ENCODE measurements at places on chromosomes 1 and 21. TPM values are rescaled to one million over a fixed set of nuclear protein-coding genes. Genes with fewer than 3 reads are reported as not detected.

- no peaks in the 10 kb centered on the region for H3K4me1 ChIP-seq
- H3K4me3 ChIP-seq, result no peak overlapping the region
- no peaks in the 10 kb centered on the region for H3K36me3 ChIP-seq
- H3K27ac ChIP-seq, result no peak overlapping the region
- no peak for DNase-seq
Measured at GRCh38 chr1:56808410-56808809, 10.8 kb downstream of the FYB2 start.

Gene F3
- total RNA-seq, result 0.23 TPM

DNA sequence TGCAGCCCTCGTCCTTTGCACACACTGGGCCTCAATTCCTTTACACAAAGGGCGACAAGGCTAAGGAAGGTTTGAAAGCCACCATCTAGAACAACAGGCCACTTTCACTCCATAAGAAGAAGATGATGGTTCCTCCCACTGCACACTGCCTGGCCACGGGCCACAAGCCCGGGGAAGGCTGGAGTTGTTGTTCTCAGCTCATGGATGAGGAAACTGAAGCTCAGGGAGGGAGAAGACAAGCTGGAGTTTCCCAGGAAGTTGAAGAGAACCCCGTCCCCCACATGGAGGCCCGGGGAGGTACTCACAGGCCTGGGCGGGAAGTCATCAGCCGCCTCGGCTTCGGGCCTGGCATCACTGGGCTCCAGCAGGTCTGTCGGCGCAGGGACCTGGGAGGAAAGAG, 24.6 kb upstream of the DDOST start:
- no peak for DNase-seq
- no peaks in the 10 kb centered on the region for H3K36me3 ChIP-seq
- H3K4me3 ChIP-seq, result peak overlapping the region; percentile 41
- peaks cover 8% of the 10 kb centered on the region for H3K4me1 ChIP-seq
- no peak overlapping the region for H3K27ac ChIP-seq

DNA sequence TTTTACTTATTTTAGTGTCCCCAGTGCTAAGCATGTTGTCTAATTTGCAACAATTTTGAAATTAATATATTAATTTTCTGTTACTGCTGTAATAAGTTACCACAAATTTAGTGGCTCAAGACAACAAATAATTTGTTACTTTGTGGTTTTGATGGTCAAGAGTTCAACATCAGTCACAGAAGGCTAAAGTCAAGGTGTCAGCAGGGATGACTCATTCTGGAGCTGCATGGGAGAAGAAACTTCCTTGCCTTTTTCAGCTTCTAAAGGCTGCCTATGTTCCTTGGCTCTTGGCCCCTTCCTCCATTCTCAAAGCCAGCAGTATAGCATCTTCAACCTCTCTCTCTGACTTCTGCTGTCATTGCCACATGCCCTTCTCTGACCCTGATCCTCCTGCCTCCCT, 271.8 kb downstream of the HLX start:
- H3K4me1 ChIP-seq, result no peaks in the 10 kb centered on the region
- H3K36me3 ChIP-seq, result no peaks in the 10 kb centered on the region
- no peak overlapping the region for H3K27ac ChIP-seq
- no peak overlapping the region for H3K4me3 ChIP-seq
- H3K27me3 ChIP-seq, result no peaks in the 10 kb centered on the region

DNA sequence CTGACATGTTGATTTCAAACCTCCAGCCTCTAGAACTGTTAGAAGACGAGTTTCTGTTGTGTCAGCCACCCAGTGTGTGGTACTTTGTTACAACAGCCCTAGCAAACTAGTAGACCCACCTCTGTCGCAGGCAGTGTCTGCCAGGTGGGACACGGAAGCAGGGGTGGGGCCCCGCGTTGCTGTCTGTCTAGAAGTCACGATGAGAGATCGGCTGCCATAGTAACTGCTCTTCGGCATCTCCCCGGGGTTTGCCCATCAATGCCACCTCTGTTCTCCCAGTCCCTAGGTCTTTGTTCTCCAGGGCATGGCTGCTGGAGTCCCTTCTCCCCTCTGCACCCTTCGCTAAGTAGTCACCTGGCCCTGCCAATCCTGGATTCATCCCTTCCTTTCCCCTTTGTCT, 15.2 kb upstream of the CLSTN1 start:
- DNase-seq, result no peak
- no peak overlapping the region for H3K27ac ChIP-seq
- H3K4me3 ChIP-seq, result no peak overlapping the region
- no peaks in the 10 kb centered on the region for H3K27me3 ChIP-seq

Gene WNT3A
- total RNA-seq, result not detected

Gene PLEKHN1
- 3.4 TPM for total RNA-seq

GRCh38 chr1:183913567-183913993, 108.7 kb downstream of the RGL1 start:
- DNase-seq, result no peak
- H3K4me1 ChIP-seq, result peaks cover 27% of the 10 kb centered on the region
- peaks cover 9% of the 10 kb centered on the region for H3K36me3 ChIP-seq
- no peak overlapping the region for H3K4me3 ChIP-seq
- H3K27ac ChIP-seq, result no peak overlapping the region
- H3K27me3 ChIP-seq, result peaks cover 4% of the 10 kb centered on the region

- peaks cover 4% of the 10 kb centered on the region for H3K36me3 ChIP-seq
- no peak overlapping the region for H3K4me3 ChIP-seq
- no peaks in the 10 kb centered on the region for H3K4me1 ChIP-seq
- no peak for DNase-seq
- peaks cover 46% of the 10 kb centered on the region for H3K27me3 ChIP-seq
Measured at GRCh38 chr1:50103615-50104081, 5.1 kb upstream of the ELAVL4 start.

GRCh38 chr1:25031966-25032667, 102.0 kb upstream of the RUNX3 start:
- H3K27ac ChIP-seq, result peak overlapping the region; percentile 98
- H3K36me3 ChIP-seq, result no peaks in the 10 kb centered on the region
- H3K4me3 ChIP-seq, result peak overlapping the region; percentile 49
- H3K27me3 ChIP-seq, result no peaks in the 10 kb centered on the region

- peaks cover 35% of the 10 kb centered on the region for H3K4me1 ChIP-seq
- H3K27me3 ChIP-seq, result no peaks in the 10 kb centered on the region
- no peaks in the 10 kb centered on the region for H3K36me3 ChIP-seq
- peak overlapping the region; percentile 99 for H3K27ac ChIP-seq
- peak overlapping the region; percentile 58 for H3K4me3 ChIP-seq
- no peak for DNase-seq
Measured at GRCh38 chr21:42782723-42783242, 96.6 kb downstream of the WDR4 start.

- H3K4me1 ChIP-seq, result no peaks in the 10 kb centered on the region
- no peak overlapping the region for H3K4me3 ChIP-seq
- H3K36me3 ChIP-seq, result no peaks in the 10 kb centered on the region
Measured at GRCh38 chr1:170225781-170226530, 80.2 kb downstream of the NTMT2 start.
